EL (cell line): ENCODE measurements at places on chromosomes 6 and 20.

- DNase-seq, result no peak
Observed at GRCh38 chr6:82111114-82111513, 136.4 kb downstream of the IBTK start.

DNA sequence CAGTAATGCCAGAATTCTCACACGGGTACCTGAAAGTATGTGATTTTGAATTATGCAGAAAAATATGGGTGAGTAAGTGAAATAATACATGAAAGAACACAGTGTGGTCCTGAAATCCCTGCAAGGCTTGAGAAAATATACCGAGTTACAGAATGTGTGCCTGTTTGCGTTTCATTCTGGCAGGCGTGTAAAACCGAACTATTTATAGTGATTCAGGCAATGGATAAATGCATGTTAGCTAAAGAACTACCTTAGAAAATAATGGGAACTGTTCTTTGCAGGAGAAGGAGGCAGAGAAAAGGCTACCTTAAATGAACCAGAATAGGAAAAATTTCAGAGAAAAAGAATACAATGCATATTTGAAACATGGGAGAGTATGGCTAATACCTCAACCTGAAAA lies 145.8 kb upstream of the KCNQ5 start:
- DNase-seq, result no peak

GRCh38 chr6:13536796-13537526 lies 37.4 kb upstream of the SIRT5 start:
- no peak for DNase-seq

DNA sequence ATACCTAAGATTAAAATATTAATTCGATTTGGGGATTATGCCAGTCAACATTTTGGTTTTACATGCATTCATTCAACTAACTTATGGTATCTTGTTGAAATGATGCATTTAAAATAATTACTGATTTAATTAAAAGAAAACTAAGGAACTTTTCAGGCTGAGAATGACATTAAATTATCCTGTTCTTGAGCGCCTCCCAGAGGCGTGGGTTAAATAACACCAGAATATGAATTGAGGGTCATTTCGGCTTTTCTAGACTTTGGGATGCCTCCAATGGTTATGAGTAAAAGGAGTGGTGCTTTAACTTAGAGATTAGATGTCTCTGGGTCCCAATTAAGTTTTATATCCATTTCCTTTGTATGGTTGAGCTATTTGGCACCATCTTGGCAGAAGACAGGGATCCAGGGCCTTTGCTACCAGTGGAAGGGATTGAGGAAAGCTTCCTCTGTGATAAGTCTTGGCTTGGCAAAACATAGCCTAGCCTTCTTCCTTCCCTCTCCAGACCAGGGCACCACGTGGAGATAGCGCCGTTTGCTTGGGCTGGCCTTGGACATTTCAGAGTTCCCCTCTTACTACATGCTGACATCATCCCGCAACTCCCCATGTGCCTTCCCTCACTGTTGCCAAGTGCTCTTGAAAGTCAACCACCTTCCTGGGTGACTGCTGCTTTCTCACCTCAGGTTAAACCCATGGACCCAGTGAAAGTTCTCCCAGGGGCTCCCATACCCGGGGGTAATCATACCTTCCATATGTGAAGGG lies 28.7 kb downstream of the GNAS start:
- no peak for DNase-seq

GRCh38 chr20:38985603-38986170 lies 23.5 kb downstream of the DHX35 start:
- peak; percentile 83 for DNase-seq

- no peak for DNase-seq
Observed at GRCh38 chr6:72977114-72977513, 248.2 kb downstream of the KHDC1L start.

DNA sequence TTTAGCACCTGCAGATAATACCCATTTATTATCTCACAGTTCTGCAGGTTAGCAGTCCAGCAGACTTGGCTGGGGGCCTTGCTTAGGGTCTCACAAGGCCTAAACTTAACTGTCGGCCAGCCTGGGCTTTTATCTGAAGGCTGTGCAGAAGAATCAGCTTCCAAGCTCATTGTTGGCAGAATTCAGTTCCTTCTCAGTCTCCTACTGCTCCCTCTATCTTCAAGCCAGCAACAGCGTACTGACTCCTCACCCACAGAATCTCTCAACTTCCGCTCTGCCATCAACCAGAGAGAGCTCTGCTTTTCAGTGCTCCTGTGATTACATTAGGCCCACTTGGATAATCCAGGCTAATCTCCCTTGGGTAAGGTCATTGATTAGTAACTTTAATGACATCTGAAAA lies 30.2 kb upstream of the NHSL1 start:
- DNase-seq, result no peak

- DNase-seq, result no peak
Observed at GRCh38 chr6:160362556-160362955, 14.4 kb downstream of the SLC22A3 start.

- DNase-seq, result no peak
Observed at GRCh38 chr6:150347845-150348244, 21.0 kb upstream of the IYD start.

- peak; percentile 41 for DNase-seq
Observed at GRCh38 chr6:134041093-134041492, 11.3 kb downstream of the SLC2A12 start.

- no peak for DNase-seq
Observed at GRCh38 chr20:4483961-4484360, 237.7 kb upstream of the PRND start.

- DNase-seq, result peak; percentile 30
Observed at GRCh38 chr6:121695329-121695728, 259.9 kb downstream of the GJA1 start.

- DNase-seq, result peak; percentile 68
Observed at GRCh38 chr6:42226161-42226611, 8.5 kb upstream of the MRPS10 start.

DNA sequence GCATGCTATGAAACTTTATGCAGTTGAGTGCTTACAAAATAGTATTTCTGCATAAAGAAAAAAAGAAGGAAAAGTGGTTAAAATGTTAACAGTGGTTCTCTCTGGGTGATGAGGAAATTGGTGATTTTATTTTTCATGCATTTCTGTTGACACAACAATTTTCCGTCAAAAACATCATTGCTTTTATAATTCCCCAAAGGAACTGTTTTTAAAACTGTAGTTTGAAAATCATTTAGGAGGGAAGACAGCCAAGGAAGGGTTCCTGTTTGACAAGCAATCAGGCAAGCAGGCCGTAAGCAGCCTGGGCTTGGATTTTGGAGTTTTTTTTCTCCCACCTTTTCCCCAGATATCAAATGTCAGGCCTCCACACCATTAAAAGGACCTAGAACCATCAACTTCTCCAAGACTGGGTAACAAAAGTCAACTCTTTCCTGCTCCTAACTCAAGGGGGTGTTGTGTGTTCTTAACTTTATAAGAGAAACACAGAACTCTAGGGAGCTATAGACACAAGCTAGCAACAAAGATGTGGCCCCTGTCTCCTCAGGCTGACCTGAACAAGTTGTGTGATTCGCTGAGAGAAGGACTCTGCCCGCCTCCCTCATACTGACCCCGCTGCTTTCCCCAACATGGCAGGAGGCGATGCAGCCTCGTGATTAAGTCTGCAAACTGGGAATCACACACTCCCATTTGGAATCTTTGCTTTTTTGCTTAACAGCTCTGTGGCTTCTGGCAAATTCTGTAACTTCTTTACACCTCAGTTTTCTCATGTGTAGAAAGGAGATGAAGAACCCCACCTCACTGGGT lies 146.6 kb downstream of the BCAS1 start:
- DNase-seq, result no peak

GRCh38 chr6:14664112-14664601 lies 546.6 kb downstream of the CD83 start:
- no peak for DNase-seq

DNA sequence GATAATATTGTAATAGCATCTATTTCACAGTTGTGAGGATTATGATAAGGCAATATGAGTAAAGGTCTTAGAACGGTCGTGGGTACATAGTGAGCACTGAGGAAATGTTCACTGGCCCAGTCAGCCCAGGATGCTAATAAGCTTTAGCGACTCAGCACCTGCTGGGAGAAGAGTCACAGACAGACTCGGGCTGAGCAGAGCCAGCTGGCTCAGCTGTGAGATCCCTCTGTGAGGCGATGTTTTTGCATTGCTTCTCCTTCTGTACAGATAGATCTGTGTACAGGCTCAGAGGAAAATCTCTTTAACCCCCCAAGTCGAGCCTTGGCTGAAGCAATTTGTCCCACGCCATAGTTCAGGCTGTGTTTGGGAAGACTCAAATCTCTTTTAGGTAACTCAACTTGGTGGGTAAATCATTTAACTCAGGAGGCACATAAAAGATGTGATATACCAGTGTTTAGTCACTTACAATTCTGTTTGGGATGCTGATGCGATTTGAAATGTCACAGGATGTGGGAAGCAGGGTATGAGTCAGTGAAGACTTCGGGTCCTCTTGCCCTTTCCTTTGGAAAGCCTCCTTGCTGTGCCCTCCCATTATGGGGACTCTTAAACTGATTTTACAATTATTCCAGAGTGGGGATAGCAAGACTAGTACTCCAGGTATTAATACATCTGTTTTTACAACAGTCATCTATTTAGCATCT lies 53.1 kb downstream of the PHACTR1 start:
- DNase-seq, result peak; percentile 69

DNA sequence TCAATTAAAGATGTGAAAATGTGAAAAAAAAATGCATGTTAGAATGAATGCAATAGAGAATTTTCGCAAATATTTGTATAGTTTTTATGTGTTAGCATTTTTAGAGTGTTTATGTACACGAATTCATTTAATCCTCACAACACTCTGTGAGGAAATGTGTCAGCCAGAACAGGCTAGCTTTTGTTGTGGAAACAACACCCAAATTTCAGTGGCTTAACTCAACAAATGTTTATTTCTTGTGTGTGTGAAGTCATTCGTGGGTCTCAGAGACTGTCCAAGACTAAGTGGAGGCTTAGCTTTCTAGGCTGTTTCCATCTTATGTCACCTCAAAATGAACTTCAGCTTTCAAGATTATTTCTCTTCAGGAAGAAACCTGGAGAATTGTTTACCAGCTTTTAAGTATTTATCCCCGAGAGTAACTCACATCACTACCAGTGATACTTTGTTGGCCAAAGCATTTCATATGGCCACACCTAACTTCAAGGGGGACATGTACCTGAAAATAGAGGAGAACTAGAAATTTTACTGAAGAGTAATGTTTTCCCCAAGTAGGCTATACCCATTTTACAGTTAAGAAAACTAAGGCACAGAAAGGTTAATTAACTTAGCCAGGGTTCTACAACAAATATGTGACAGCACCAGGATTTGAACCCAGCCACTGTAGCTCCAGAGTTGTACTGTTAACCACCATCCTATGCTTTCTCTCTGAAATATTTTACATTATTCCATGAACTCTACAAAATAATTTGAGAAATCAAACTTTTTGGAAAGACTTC lies 306.1 kb downstream of the QKI start:
- no peak for DNase-seq

DNA sequence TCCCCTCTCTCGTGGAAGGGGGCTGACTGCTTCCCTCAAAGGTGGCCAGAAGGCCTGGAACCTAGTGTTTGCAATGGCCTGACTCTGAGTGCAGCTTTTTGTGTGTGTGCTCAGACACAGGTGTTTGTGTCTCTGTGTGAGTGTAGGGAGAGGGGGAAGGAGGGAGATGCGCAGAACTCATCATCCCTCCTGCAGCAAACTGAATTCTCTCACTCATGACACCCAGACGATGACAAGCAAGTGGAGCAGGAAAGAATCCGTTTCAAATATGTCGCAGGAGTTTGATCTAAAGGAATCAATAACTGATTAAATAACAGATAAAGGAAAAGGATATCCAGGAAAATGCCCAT lies 101.4 kb downstream of the TNFAIP3 start:
- no peak for DNase-seq

- no peak for DNase-seq
Observed at GRCh38 chr20:36989797-36990196, 38.3 kb upstream of the SAMHD1 start.

GRCh38 chr6:152295346-152295745 lies 341.8 kb downstream of the SYNE1 start:
- DNase-seq, result peak; percentile 56

DNA sequence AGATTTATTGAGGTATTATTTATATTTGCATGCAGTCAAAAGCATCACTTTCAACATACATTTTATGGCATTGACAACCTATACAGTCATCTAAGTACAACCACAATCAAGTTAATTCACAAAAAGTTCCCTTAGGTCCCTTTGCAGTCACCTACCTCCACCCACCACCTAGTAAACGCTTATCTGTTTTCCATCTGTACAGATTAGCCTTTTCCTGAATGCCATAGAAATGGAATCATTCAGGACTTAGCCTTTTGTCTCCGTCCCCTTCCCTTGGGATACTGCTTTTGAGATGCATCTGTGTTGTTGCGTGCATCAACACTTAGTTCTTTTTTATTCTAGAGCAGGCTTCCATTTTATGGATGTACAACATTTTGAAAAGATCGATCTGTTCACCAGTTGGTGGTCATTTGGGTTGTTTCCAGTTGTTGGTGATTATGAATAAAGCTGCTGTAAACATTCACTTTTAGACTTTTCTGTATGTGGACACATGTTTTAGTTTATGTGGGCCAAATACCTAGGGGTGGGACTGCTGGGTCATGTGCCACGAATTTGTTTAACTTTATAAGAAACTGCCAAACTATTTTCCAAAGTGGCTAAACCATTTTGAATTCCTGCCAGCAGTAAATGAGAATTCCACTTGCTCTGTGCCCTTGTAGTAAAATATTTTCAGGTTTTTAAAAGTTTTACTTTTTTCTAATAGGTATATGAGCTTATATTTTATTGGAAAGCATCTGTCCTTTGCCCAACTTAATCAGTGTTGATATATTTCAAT lies 17.6 kb upstream of the IFNGR1 start:
- DNase-seq, result peak; percentile 38

DNA sequence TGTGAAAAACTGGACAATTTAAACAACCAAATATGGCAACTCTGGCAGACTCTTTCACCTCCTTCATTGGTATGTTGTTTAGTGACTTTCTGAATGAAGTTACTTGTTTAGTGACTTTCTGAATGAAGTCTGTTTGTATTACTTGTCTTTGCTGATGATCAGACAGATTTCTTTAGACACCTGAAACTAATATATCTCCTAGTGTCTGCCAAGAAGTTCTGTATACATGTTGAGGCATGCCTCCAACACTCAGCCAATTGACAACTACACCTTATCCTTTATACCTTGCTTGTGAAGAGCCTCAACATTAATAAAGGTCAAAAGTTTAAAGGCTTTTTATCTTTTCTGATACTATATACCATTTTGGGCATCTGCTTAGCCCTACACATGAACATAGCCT lies 725.4 kb upstream of the EPHA7 start:
- no peak for DNase-seq

DNA sequence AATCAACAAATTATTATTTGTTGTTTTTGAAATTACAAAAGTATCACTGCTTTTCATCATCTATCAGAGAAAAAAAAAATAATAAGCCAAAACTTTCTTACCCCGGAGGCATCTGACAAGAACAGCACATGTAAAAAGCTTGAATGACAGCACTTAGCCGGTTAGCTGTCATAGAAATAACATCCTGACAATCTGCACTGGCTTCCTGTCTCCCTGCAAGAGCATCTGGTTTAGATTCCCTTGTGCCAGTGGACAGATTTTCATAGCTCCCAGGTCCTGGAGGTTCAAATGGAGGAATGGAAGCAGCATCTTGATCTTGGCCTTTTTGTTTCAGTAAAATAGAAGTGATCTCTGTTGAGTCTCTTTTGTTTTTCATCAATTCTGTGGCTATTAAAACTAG lies 74.8 kb downstream of the HACE1 start:
- peak; percentile 72 for DNase-seq
